Peyer's patch (tissue), 4 donors: ENCODE measurements at places on chromosomes 6 and 20. TPM values are rescaled to one million over a fixed set of nuclear protein-coding genes. Genes with fewer than 3 reads are reported as not detected.

- DNase-seq, result peak; percentile 88
- no peak overlapping the region for H3K4me3 ChIP-seq
- no peaks in the 10 kb centered on the region for H3K27me3 ChIP-seq
- H3K27ac ChIP-seq, result peak overlapping the region; percentile 86
- H3K4me1 ChIP-seq, result peaks cover 52% of the 10 kb centered on the region
- H3K36me3 ChIP-seq, result peaks cover 11% of the 10 kb centered on the region
Measured at GRCh38 chr6:33430991-33431879, 11.4 kb downstream of the SYNGAP1 start.

DNA sequence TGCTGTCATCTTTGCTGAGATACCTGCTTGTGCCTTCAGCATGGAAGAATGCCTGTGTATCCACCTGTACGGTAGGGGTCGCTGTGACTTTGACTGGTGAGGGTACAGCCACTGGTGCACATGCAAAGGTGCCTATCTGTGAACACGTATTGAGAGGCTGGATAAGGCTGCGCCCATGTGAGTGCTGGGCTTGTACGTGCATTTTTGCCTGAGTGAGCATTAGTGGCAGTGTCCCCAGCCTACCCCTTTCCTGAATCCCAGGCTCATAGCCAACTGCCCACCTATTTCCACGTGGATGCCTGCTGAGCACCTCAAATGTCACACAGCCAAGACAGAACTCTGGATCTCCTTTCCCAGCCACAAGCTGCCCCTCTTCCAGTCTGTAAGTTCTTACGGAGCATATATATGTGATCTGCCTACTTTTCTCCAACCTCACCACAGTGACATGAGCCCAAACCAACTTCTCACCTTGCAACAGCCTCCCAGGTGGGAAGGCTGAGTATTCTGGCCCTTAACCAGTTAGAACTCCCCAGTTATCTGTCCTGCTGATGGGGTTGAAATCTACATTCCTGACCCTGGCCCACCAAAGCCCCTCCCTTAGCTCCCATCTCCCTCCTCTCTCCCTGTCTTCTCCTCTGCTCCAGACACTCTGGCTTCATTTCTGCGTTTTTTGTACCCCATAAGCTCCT is 1.1 kb upstream of the SLC2A10 start:
- no peak overlapping the region for H3K4me3 ChIP-seq
- no peaks in the 10 kb centered on the region for H3K36me3 ChIP-seq
- H3K4me1 ChIP-seq, result peaks cover 24% of the 10 kb centered on the region
- no peak for DNase-seq
- no peaks in the 10 kb centered on the region for H3K27me3 ChIP-seq

- no peak for DNase-seq
- no peaks in the 10 kb centered on the region for H3K4me1 ChIP-seq
- no peaks in the 10 kb centered on the region for H3K27me3 ChIP-seq
- H3K36me3 ChIP-seq, result no peaks in the 10 kb centered on the region
- H3K27ac ChIP-seq, result no peak overlapping the region
Measured at GRCh38 chr6:74289884-74290283, 593.9 kb downstream of the CD109 start.

- DNase-seq, result no peak
- no peak overlapping the region for H3K4me3 ChIP-seq
- H3K36me3 ChIP-seq, result no peaks in the 10 kb centered on the region
- no peak overlapping the region for H3K27ac ChIP-seq
- no peaks in the 10 kb centered on the region for H3K27me3 ChIP-seq
Measured at GRCh38 chr6:22149501-22150367, 147.1 kb downstream of the PRL start.

- H3K36me3 ChIP-seq, result peaks cover 32% of the 10 kb centered on the region
- H3K4me3 ChIP-seq, result no peak overlapping the region
- no peaks in the 10 kb centered on the region for H3K27me3 ChIP-seq
- no peak overlapping the region for H3K27ac ChIP-seq
Measured at GRCh38 chr6:144500892-144501291, 215.8 kb downstream of the UTRN start.

DNA sequence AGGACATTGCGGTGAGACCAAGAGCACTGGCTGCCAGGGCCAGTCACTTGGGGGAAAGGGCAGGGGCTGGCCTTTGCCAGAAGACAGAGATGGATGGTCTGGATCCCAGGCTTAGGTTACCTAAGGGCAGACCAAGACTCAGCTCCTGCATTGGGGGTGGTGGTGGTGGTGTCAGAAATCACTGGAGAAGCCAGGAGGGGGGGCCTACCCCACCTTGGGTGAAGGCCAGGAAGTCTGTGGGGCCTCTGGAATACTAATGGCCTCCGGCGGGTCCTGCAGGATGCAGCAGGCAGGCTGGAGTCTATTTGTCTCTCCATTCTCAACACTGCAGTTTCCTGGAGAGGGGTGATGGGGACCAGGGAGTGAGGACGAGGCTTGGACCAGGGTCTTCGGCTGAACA is 32.8 kb downstream of the CD40 start:
- DNase-seq, result no peak
- H3K27ac ChIP-seq, result no peak overlapping the region
- no peak overlapping the region for H3K4me3 ChIP-seq
- H3K4me1 ChIP-seq, result no peaks in the 10 kb centered on the region

- no peak overlapping the region for H3K4me3 ChIP-seq
- no peaks in the 10 kb centered on the region for H3K4me1 ChIP-seq
- H3K36me3 ChIP-seq, result no peaks in the 10 kb centered on the region
Measured at GRCh38 chr6:38193481-38194281, 374.2 kb downstream of the ZFAND3 start.

DNA sequence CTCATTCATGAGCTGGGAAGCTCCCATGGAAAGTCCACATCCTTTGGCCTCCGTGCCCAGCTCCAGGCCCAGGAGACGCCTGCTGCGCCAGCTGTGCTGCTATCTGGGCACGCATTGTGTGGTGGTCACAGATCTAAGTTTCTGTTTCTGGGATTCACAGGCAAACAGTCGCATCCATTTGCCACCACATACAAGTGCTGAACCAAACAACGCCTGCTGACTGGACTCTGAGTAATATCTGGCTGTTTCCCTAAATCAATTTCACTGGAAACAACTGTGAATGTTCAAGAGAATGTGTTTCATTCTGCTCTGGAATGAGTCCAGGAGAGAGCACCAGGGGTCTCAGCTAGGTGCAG is 45.5 kb downstream of the IRF4 start:
- H3K27me3 ChIP-seq, result no peaks in the 10 kb centered on the region
- no peaks in the 10 kb centered on the region for H3K36me3 ChIP-seq
- no peak overlapping the region for H3K27ac ChIP-seq
- H3K4me3 ChIP-seq, result no peak overlapping the region
- DNase-seq, result no peak

DNA sequence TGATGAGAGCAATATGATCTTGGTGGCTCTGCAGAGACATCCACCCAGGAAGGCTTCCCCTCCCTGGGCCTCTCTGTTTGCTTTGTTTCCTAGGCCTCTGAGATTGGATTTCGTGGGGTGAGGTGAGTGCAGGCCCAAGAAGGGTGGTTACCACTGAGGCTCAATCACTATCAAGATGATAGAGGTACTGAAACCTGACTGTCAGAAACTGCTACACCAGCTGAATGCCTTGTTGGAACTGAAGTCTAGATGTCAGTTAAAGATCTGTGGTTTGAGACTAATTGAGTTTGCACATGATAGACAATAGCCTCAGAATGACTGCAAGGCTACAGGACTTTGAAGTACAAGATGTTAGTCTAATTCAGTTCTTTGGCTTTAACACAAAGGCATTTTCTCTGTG is 15.2 kb downstream of the VNN1 start:
- no peak for DNase-seq
- no peak overlapping the region for H3K4me3 ChIP-seq
- no peaks in the 10 kb centered on the region for H3K4me1 ChIP-seq
- H3K36me3 ChIP-seq, result no peaks in the 10 kb centered on the region
- H3K27me3 ChIP-seq, result no peaks in the 10 kb centered on the region
- H3K27ac ChIP-seq, result no peak overlapping the region

GRCh38 chr6:41700463-41701347 is 34.7 kb downstream of the TFEB start:
- DNase-seq, result no peak
- H3K27ac ChIP-seq, result no peak overlapping the region
- no peaks in the 10 kb centered on the region for H3K36me3 ChIP-seq
- H3K4me3 ChIP-seq, result no peak overlapping the region
- peaks cover 20% of the 10 kb centered on the region for H3K4me1 ChIP-seq

DNA sequence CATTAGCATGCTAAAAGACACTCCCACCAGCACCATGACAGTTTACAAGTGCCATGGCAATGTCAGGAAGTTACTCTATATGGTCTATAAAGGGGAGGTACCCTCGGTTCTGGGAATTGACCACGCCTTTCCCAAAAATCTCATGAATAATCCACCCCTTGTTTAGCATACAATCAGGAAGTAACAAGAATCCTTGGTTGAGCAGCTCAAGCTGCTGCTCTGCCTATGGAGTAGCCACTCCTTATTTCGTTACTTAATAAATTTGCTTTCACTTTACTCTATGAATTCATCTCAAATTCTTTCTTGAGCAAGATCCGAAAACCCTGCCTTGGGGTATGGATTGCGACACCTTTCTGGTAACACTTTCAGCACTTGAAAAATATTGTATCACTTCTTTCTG is 243.0 kb downstream of the BMP2 start:
- no peaks in the 10 kb centered on the region for H3K4me1 ChIP-seq
- no peak overlapping the region for H3K4me3 ChIP-seq
- no peaks in the 10 kb centered on the region for H3K36me3 ChIP-seq
- H3K27ac ChIP-seq, result no peak overlapping the region
- no peaks in the 10 kb centered on the region for H3K27me3 ChIP-seq

The WFDC5 gene
- total RNA-seq, result not detected

The ULBP2 gene
- total RNA-seq, result not detected
